ENCODE measurements at places on chromosomes 4 and X.

- DNase-seq: no peak
These were observed 585.3 kb upstream of the ATOH1 start for GRCh38 chr4:93243262-93243661.

DNA sequence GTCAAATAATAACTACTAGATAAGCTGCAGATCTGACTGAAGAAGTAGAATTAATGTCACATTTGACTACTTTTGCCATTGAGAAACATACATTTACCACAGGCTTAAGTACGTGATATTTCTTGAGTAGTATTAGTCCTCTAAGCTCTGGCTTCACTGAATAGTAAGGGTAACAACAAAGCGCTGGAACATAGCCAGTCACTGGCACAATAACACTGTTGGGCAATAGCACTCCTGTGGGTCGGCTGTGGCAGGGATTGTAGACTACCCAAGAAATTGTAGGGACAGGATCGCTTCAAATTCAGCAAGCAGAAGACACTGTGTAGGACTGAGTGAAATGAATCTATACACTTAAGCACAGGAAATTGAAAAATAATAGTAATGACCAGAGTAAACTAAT lies 27.1 kb upstream of the IL15 start:
- no peak for DNase-seq

- DNase-seq: no peak
These were observed at the start of gene CLCN4 for GRCh38 chrX:10156199-10157031. TSS of gene CLCN4 (plus strand) at chrX:10156975. CDS start at chrX:10185033, 28,058 bp downstream.

- DNase-seq: no peak
These were observed 41.3 kb upstream of the GPR78 start for GRCh38 chr4:8538703-8539567.

- DNase-seq: peak; percentile 22
These were observed 29.0 kb downstream of the REELD1 start for GRCh38 chr4:146243141-146243882.

DNA sequence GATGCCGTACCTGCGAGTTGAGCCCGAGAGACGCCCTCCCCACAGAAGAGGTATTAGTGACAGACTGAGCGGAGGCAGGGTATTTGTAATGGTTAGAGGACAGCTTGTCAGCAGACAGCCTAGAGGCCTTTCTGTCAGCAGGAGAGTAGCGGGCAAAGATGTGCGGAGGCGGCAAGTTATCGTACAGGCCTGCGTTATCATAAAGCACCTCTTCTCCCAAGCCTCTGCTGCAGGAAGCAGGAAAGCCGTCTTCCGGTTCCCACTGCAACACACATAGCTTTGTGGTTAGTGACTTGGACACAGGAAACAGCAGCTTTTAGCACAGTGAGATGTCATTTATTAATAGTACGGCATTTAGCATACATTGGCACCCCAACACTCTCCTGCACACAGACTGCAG lies 158.3 kb downstream of the AFAP1 start:
- DNase-seq: no peak

GRCh38 chrX:97330151-97330550 lies 446.4 kb downstream of the RPA4 start:
- DNase-seq: no peak

GRCh38 chrX:24990535-24990934 lies 25.2 kb downstream of the ARX start:
- no peak for DNase-seq

DNA sequence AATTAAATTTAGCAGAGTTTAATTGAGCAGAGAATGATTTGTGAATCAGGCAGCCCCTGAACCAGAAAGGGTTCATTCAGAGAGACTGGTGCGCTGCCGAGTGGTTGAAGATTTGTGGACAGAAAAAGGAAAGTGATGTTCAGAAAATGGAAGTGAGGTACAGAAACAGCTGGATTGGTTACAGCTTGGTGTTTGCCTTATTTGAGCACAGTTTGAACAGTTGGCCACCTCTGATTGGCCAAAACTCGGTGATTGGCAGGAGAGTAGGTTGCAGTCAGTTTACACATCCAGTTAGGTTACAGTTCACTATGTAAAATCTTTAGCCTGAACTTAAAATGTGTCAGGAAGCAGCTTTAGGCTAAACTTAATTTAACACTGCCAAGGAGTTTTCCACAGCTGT lies 14.9 kb downstream of the MID1IP1 start:
- DNase-seq: peak; percentile 54

- DNase-seq: no peak
These were observed 210.1 kb downstream of the FBXW7 start for GRCh38 chr4:152325831-152326230.

GRCh38 chr4:14294611-14295010 lies 667.1 kb upstream of the BOD1L1 start:
- no peak for DNase-seq

DNA sequence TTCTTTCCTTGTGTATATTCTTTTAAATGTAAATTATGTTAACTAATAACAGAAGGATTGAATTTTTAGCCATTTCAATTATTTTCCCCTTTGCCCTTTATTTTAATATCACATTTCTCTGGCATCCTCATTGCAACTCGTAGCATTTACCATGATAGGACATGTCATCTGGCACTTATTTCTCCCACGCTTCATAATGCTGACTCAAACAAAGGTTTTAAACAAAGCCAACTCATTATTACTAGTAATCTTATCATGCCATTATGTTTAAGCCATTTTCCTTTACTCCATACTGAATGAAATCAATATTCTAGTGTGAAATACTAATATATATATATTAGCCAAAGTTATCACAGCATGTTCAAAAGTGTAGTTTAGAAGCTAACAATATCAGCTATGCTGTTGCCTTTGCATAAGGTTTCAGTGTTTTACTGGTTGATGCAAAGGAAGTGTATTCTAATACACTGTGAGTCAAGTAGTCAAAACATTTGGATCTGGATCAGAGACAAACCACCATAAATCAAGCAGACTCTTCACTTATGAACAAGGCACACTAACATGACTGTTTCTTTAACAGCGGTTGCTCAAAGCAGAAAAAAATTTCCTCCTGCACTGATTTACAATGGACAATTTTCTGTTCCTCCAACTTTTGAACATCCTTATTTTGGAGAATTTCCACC lies 281.6 kb downstream of the SLC7A11 start:
- no peak for DNase-seq

- no peak for DNase-seq
These were observed 188.4 kb upstream of the ARX start for GRCh38 chrX:25204182-25204581.

GRCh38 chr4:169823685-169824084 lies 65.9 kb upstream of the HPF1 start:
- DNase-seq: no peak

DNA sequence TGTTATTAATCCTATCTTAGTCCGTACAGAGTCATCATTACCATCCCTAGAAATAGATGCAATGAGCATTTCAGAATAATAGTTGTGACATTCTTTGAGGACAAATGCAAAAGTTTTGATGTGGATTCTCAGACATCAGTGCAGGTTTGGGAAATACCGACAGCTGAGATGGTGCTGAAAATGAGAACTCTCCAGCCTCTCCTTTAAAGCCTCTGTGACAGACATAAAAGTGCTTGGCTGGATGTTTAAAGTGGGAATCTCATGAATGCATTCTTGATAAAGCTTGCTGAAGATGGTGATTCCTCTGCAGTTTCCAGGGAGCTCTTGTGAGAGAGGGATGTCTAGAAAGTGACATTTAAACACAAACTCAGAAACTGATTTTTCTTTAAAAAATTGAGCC lies 35.0 kb upstream of the SLC7A11 start:
- DNase-seq: no peak

DNA sequence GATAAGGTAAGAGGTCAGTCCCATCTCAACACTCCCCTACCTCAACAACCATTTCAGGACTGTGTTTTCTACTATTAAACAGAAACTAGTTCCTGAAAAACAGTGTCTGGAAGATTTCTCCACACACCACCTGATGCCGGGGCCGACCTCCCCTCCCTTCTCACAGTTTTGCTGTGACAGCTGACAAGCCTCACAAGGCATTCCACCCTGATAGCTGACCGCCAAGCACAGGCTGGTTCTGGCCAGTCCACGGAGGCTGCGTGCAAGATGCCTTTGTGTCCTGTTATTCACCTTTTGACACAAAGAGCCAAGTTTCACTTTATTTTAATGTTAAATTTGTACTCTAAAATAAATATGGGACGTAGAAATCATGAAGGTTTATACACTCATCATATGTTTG lies 758.6 kb downstream of the PDHA2 start:
- no peak for DNase-seq

- no peak for DNase-seq
These were observed 26.5 kb upstream of the NEIL3 start for GRCh38 chr4:177283167-177283566.

- DNase-seq: no peak
These were observed 324.1 kb upstream of the GALNT7 start for GRCh38 chr4:172844556-172844955.

GRCh38 chr4:111127841-111128240 lies 505.0 kb upstream of the PITX2 start:
- no peak for DNase-seq

- DNase-seq: no peak
These were observed 431.8 kb downstream of the RAPGEF2 start for GRCh38 chr4:159534655-159535054.

- no peak for DNase-seq
These were observed 432.5 kb upstream of the FGF16 start for GRCh38 chrX:77014377-77015372.

DNA sequence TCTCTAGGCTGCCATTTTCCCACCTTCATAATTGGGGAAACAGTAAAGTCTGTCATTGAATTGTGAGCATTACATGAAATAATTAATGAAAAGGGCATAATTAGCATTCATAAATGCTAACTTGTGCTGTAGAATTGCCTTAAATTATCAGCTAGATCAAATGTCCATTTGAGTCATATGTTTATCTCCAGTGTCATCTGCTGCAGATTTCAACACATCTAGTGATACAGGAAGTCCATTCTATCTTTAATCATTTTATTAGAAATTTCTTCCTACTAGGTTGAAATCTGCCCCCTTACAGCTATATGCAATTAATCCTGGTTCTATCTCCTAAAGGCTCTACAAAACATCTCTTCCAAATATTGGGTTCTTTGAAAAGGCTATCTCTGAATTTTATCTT lies 240.3 kb upstream of the GALNT7 start:
- no peak for DNase-seq

DNA sequence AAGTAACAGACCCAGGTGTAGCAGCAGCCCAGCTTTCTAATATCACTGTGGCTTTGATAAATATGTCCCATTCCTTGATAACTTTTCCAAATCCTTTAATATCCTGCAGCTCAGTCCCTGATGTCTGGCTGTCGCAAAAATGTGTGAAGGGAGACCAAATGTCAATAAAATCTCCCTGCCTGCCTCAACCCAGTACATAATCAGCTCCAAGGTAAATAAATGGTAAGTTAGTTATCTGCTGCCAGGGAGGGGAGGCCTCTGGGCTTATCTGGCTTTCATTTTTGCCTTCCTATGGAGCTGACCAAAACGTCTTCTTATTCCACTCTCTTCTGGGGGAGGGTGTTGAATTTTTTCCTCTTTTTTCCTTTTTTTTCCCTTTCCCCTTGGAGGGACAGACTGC lies 630.6 kb downstream of the MID1IP1 start:
- DNase-seq: no peak

DNA sequence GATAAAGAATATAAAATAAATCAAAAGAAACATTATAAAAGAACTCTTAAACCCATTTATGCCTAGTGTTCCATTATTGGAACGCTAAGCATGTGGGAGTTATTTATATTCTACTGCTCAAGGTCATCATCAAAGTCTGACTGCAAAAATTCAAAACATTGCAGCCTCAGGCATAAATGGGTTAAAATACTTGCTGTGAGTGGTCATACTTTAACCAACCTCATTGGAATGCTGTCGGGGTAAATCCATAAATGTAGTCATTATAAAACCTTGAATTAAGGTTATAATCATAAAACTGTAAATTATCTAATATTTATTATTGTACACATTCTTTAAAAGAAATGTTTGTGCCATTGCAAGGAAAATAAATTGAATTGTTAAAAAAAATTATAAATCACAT lies 55.0 kb downstream of the RPS6KA6 start:
- no peak for DNase-seq

GRCh38 chrX:17737986-17738713 lies 857 bp downstream of the SCML1 start:
- DNase-seq: peak; percentile 51

- DNase-seq: no peak
These were observed 10.1 kb downstream of the HS3ST1 start for GRCh38 chr4:11418610-11419009.

GRCh38 chr4:75831856-75832405 lies 70.3 kb downstream of the PPEF2 start:
- DNase-seq: no peak

- DNase-seq: no peak
These were observed 26.5 kb upstream of the TSR2 start for GRCh38 chrX:54413753-54414152.

GRCh38 chrX:108088511-108088910 lies 2.8 kb downstream of the PSMD10 start:
- DNase-seq: no peak

DNA sequence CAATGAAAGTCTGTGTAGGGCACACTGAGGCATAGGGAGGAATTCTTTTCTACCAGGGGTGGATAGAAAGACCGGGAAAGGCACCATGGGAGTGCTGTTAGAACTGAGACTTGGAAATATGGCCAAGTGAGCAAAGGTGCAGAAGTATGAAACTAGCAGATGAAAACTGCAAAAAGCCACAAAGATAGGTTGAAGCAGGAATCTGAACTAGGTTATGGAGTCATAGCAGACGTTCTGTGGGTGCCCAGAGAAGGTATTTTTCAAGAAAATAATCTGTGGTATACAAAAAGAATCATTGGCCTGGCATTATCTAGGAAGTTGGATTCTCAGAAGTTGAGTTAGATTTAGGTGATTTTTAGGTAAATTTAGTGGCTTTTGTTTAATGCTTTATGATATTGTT lies 48.5 kb downstream of the SMAD1 start:
- no peak for DNase-seq

- no peak for DNase-seq
These were observed 1471.6 kb upstream of the ADGRL3 start for GRCh38 chr4:59728496-59728895.

DNA sequence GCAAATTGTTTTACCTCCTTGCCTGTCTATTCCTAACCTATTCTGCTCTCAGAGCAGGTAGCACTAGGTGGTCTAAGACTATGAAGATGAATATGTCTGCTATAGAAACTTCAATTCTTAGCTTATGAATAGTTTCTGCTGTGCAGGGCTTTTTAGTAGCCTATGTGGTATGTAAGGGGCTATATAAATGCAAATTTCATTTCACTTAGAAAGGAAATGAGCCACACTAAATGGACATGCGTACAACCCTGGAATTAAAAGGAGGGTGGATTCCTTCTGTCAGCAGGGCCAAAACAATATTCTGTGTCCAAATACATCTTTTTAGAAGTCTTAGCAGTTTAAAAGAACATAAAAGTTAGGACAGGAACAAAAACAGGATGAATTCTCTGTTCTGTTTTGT lies 163.9 kb upstream of the GEMIN8 start:
- DNase-seq: no peak

- no peak for DNase-seq
These were observed 205.7 kb upstream of the BCOR start for GRCh38 chrX:40303256-40304077.

GRCh38 chr4:95102162-95102790 lies 344.5 kb downstream of the BMPR1B start:
- no peak for DNase-seq

DNA sequence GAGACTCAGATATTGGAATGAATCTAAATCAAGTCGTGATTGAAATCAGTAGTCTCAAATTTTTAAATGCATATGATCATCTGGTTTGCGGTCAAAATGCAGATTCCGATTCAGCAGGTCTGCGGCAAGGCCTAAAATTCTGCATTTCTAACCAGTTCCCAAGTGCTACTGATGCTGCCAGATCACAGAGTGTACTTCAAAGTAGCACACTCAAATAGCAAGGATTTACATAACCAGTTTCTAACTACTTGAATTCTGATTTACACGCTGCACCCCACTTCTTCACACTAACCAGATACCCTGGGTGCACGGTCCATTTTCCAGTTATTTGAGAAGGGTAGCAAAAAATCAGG lies 752 bp downstream of the MBTPS2 start:
- peak; percentile 0 for DNase-seq
